ENCODE measurements at places on chromosomes 1 and 21. TPM values are rescaled to one million over a fixed set of nuclear protein-coding genes. Genes with fewer than 3 reads are reported as not detected.
A peak's percentile ranks its signal among the peaks of the same experiment; 100 is the strongest.

The FCRL6 gene
- 1.7 TPM for total RNA-seq

- no peaks in the 10 kb centered on the region for H3K27me3 ChIP-seq
- no peaks in the 10 kb centered on the region for H3K36me3 ChIP-seq
- H3K4me3 ChIP-seq = no peak overlapping the region
- DNase-seq = no peak
These were observed 30.6 kb upstream of the PLA2G2A start for GRCh38 chr1:20010016-20010415.

- H3K36me3 ChIP-seq = no peaks in the 10 kb centered on the region
- peak overlapping the region; percentile 38 for H3K4me3 ChIP-seq
- no peaks in the 10 kb centered on the region for H3K27me3 ChIP-seq
- DNase-seq = peak; percentile 84
These were observed 735 bp downstream of the NBL1 start for GRCh38 chr1:19644681-19645410.

The RGSL1 gene
- total RNA-seq = not detected

DNA sequence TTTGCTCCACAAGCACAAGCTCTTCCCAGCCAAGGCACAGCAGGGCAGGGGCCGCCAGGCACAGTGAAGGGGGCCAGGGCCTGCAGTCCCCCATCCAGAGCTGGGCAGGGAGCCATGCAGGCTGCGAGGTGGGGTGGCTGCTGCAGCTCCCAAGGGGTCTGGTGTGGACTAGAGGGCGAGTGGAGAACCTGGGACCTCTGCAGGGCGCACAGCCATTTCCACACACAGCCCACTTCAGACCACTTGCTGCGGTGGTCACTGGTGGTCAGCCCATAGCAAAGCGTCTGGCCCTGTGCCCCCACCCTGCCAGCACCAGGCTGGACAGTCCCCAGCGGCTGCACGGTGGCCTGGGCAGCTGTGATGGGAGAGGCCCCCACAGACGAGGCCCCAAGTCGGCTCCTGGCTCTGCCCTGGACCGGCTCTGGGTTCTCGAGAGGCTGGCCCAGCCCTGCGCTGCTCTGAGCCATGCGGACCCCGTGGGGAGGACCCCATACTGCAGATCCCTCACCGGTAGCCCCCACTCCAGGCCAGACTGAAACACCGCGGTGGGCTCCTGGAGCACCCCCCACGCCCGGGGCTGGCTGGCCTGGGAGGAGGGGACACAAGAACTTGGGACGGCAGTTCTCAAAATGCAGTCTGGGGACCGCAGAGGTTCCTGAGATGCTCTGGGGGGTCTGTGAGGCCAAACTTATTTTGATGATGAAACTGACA, 47.1 kb upstream of the COL6A2 start:
- H3K36me3 ChIP-seq = no peaks in the 10 kb centered on the region
- DNase-seq = peak; percentile 46
- no peak overlapping the region for H3K4me3 ChIP-seq
- no peaks in the 10 kb centered on the region for H3K27me3 ChIP-seq

The CTSK gene
- total RNA-seq = 50.0 TPM

All from aorta (tissue), 5 donors.